ENCODE measurements at places on chromosomes 11 and 22. TPM values are rescaled to one million over a fixed set of nuclear protein-coding genes. Genes with fewer than 3 reads are reported as not detected.

The SSTR3 gene
- total RNA-seq = not detected

The TMPRSS4 gene
- total RNA-seq = 0.35 TPM

DNA sequence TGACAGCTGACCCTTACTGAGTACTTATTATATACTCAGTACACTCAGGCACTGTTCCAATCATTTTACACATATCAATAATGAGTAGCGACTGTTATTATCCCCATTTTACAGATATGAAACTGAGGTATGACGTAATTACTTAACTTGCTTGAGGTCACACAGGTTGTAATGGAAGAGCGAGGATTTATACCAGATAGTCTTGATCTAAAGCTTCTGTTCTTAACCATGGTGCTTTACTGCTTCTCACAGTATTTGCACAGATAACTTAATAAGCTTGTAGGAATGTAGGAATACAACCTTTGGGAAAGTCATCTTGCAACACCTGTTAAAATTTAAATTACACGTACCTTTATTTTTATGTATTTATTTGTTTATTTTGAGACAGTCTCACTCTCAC is 31.7 kb upstream of the TMEM135 start:
- H3K4me1 ChIP-seq = no peaks in the 10 kb centered on the region
- no peak overlapping the region for H3K4me3 ChIP-seq
- no peaks in the 10 kb centered on the region for H3K27me3 ChIP-seq
- no peak overlapping the region for H3K27ac ChIP-seq

DNA sequence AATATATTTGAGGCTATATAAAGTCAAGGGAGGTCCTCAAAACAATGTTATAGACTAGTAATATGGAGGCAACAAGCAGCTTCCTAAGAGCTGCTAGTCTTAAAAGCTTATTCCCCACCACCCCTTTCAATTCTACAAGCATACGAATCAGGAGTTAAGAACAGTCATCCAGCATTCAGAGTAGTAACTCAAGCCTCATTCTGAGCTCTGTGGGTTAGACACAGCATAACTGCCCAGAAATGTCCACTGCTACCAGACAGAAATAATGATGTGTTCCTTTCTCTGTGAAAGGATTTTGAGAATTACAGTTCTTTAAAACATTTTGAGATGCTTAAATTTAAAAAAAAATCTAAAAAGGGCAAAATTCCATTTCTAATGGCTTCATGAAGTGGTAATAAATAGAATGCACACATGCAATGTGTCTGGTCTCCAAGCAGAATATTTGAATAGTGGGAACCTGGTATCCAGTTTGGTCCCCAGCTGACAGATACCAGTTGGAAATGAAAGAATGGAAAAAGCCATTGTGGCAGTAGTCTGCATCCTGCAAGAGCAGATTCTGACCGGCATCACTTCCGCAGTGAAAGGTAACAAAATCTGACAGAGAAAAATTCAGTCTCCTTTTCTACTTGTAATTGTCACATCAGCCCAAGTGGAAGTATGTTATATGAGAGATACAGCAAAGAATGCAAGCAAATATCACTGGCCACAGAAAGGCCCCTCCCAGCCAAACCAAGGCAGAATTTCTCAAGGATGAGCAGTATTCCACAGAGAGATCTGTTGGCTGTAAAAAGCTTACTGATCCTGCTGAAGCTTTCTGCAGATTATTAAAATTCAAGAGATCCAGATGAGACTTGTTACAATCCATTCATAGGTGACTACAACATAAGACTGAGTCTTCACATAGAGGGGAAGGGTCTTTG is 310.8 kb upstream of the PITPNB start:
- DNase-seq = no peak
- H3K4me1 ChIP-seq = no peaks in the 10 kb centered on the region
- H3K4me3 ChIP-seq = no peak overlapping the region

GRCh38 chr11:67252831-67253239 is 13.4 kb upstream of the GRK2 start:
- peak; percentile 51 for DNase-seq
- H3K27ac ChIP-seq = no peak overlapping the region
- H3K4me1 ChIP-seq = peaks cover 28% of the 10 kb centered on the region
- H3K4me3 ChIP-seq = no peak overlapping the region
- H3K36me3 ChIP-seq = peaks cover 79% of the 10 kb centered on the region

GRCh38 chr11:128603003-128603696 is 15.8 kb upstream of the ETS1 start:
- H3K4me1 ChIP-seq = no peaks in the 10 kb centered on the region
- no peak overlapping the region for H3K4me3 ChIP-seq
- no peaks in the 10 kb centered on the region for H3K27me3 ChIP-seq
- no peak overlapping the region for H3K27ac ChIP-seq
- DNase-seq = no peak
